Left lung (tissue), 14 donors: ENCODE measurements at places on chromosomes 3 and 15. TPM values are rescaled to one million over a fixed set of nuclear protein-coding genes. Genes with fewer than 3 reads are reported as not detected.

DNA sequence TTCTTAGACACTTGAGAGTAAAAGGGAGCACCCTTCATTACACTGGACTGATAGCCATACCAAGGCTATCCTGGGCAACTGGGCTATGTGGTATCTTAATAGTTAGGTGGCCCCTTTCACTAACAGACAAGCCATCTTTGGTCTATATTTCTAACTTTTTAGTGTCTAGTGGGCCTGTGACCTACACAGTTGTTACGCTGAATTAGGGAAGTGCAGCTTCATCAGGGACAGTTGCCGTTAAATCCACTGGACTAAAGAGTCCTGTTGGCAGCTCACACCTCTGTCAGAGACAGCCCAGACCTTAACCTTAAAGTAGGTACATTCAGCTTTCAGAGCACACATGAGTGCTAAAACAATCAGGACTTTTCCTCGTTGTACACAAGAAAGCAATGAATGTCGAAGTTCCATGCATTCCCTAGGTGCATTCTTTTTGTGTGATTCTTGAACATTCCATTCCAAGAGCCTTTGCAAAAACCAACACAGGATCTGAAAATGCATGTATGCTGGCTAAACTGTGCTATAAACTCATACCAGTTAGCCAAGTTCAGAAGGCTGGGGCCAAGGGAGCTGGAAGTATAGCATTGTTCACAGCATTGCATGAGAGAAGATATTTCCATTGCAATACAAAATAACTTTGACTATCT lies 230.2 kb upstream of the EIF1B start:
- no peak for DNase-seq

The NANOGP8 gene
- 0.24 TPM for polyA plus RNA-seq

- DNase-seq, result no peak
These were observed 95.2 kb downstream of the SEMA6D start for GRCh38 chr15:47812470-47812999.

The KIF23 gene
- polyA plus RNA-seq, result 27.5 TPM
